Effector memory CD8-positive, alpha-beta T cell (primary cell): ENCODE measurements at places on chromosomes 1 and 21.

- H3K4me1 ChIP-seq = peaks cover 13% of the 10 kb centered on the region
- no peak for DNase-seq
- no peaks in the 10 kb centered on the region for H3K36me3 ChIP-seq
Observed at GRCh38 chr1:53559854-53560580, 100.8 kb downstream of the DMRTB1 start.

GRCh38 chr1:93774707-93775106, 93.1 kb upstream of the BCAR3 start:
- H3K4me1 ChIP-seq = no peaks in the 10 kb centered on the region
- H3K4me3 ChIP-seq = no peak overlapping the region
- peaks cover 3% of the 10 kb centered on the region for H3K36me3 ChIP-seq
- no peak overlapping the region for H3K27ac ChIP-seq

- no peak overlapping the region for H3K4me3 ChIP-seq
- peaks cover 6% of the 10 kb centered on the region for H3K36me3 ChIP-seq
- peaks cover 20% of the 10 kb centered on the region for H3K27me3 ChIP-seq
- H3K4me1 ChIP-seq = no peaks in the 10 kb centered on the region
- H3K27ac ChIP-seq = no peak overlapping the region
Observed at GRCh38 chr1:225766967-225767633, 10.5 kb upstream of the SRP9 start.

GRCh38 chr1:183263886-183264602, 78.0 kb downstream of the LAMC2 start:
- H3K27me3 ChIP-seq = peaks cover 74% of the 10 kb centered on the region
- no peaks in the 10 kb centered on the region for H3K36me3 ChIP-seq
- H3K27ac ChIP-seq = no peak overlapping the region
- H3K4me1 ChIP-seq = no peaks in the 10 kb centered on the region
- DNase-seq = no peak

GRCh38 chr1:96364576-96364975, 357.0 kb upstream of the PTBP2 start:
- H3K36me3 ChIP-seq = no peaks in the 10 kb centered on the region
- H3K4me3 ChIP-seq = no peak overlapping the region
- no peak overlapping the region for H3K27ac ChIP-seq
- no peak for DNase-seq
